ENCODE measurements at places on chromosomes 2 and 18.

GRCh38 chr2:170467568-170468422, 247.3 kb upstream of the SP5 start:
- DNase-seq = no peak

DNA sequence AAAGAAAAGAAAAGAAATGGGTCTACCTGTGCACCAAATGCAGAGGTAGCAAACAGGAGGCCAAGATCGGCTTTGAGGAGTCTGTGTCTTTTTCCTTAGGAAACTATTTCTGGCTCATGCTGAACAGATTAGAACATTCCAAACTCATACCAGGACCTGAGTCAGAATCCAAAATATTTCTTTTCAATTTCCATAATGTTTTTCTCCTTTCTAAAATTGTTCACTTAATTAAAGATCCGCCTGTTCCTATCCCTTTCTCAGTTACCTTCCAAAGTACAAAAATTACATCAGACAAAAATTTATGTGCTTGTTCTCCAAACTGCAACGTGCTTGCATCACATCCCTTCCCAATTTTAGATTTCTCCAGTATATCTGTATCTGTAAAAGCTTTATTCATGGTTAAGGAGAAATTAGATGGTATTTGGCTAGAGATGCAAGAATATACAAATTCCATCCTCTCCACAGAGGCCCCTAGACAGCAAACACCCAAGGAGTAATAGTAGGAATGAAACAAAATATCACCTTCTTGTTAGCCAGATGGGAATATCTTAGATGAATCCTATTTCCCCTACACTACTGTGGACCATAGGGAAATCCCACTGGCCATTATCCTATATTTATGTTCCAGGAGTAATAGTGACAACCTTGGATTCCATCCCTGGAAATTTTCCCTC, 130.6 kb downstream of the LNPK start:
- no peak for DNase-seq

DNA sequence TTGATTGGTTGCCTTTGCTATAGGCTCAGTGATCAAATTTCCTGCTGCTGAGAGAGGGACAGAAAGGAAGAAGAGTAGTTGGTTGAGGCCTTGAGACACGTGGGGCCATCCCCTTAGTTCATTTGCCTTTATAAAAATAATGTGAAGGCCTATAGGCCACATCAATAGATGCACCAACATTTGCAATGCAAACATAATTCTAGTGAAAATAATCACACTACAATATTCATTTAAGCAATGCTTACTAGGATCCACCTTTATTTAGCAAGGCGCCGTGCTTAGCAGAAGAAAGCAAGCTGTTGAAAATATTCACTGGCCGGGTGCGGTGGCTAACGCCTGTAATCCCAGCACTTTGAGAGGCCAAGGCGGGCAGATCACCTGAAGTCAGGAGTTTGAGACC, 105.3 kb upstream of the CXCR4 start:
- DNase-seq = no peak

- DNase-seq = no peak
Observed at GRCh38 chr2:154048905-154049304, 177.2 kb downstream of the GALNT13 start.

- DNase-seq = no peak
Observed at GRCh38 chr18:22999212-22999611, 66.1 kb downstream of the RBBP8 start.

DNA sequence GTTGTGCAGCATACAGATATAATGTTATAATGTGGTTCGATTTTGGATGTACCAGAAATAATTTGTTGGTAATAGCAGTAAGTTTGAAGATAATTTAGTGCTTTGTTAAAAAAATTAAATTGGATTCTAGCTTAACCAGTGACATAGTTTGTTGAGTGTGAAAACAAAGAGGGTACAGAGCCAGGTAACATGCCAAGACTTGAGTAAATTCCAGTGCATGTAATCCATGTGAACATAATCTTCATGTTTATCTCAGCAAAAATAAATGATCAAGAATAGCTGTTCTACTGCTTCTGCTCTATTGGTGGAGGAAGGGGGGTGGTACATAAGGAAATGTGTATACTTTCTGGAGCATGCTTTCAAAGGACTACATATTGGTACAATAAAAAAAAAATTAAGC, 165.8 kb downstream of the DNAH7 start:
- no peak for DNase-seq

DNA sequence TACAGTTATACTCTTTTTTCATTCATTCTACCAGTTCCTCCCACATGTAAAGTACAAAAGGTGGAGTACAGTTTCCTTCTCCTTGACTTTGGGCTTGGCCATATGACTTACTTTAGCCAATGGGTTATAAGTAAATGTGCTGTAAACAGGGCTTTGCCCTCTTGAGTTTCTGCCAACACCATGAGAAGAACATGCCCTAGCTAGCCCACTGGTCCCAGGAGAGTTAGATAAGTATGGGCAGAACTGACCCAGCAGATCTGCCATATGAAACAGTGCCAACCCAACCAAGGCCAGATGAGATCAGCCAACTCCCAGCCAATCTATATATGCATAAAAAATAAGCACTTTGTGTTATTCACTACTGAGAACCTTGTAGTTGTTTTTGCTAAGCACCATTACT, 25.5 kb downstream of the ZC3H8 start:
- DNase-seq = no peak

DNA sequence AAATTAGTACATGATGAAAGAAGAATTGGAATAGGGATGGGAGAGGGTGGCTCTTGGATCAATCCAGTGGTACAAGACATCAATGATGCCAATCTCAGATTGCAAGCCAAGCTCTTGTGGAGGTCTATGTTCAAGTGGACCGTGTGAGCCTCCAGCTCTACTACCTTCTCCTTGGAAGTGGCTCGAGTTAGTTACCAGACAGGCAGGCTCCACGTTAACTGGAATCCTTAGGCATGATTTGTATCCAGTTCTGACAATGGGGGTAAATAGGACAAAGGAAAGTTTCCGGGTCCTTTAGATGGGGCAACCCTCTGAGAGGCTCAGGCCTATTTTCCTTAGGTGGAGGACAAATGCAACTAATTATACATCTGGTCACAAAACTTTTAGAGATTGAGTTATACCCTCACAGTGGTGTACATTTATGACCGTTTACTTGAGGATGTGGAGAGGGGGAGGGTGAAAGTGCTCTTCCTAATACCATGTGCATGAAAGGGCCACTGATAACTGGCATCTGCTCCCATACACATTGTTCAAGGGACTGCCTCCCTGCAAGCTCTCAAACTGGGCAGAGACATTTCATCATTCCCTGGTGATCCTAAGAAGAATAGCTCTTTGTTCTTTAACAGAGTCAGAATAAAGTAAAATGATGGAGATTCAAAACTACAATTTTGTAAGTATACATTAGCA, 180.2 kb downstream of the SOCS6 start:
- no peak for DNase-seq

DNA sequence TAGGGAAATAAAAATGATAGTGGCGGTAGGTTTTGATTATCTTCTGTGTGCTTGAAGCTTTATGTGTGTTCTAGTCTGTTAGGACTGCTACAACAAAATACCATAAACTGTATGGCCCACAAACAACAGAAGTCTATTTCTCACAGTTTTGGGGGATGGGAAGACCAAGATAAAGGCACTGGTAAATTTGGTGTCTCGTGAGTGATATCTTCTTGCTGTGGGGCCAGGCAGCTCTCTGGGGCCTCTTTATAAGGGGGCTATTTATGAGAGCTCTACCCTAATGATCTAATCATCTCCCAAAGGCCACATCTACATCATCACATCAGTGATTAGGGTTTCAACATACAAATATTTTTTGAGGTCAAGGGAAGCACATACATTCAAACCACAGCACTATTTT, 86.8 kb upstream of the SPHKAP start:
- DNase-seq = no peak

GRCh38 chr2:98899041-98899702, 36.9 kb downstream of the CRACDL start:
- no peak for DNase-seq

GRCh38 chr2:158115202-158115767, 13.6 kb downstream of the UPP2 start:
- DNase-seq = no peak

GRCh38 chr2:179263015-179263414, 1.6 kb downstream of the SESTD1 start:
- DNase-seq = no peak

DNA sequence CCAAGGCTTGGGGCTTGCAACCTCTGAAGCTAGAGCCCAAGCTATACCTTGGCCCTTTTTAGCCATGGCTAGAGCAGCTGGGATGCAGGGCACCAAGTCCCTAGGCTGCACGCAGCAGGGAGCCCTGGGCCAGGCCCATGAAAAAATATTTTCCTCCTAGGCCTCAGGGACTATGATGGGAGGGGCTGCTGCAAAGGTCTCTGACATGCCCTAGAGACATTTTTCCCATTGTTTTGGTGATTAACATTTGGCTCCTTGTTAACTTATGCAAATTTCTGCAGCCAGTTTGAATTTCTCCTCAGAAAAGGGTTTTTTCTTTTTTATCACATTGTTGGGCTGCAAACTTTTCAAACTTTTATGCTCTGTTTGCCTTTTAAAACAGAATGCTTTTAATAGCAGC, 56.9 kb upstream of the LHCGR start:
- DNase-seq = no peak

GRCh38 chr2:32212295-32212694, 46.6 kb downstream of the SLC30A6 start:
- no peak for DNase-seq

GRCh38 chr2:146873646-146874259, 971.1 kb upstream of the ACVR2A start:
- DNase-seq = no peak

- no peak for DNase-seq
Observed at GRCh38 chr2:40734797-40735196, 282.9 kb upstream of the SLC8A1 start.

DNA sequence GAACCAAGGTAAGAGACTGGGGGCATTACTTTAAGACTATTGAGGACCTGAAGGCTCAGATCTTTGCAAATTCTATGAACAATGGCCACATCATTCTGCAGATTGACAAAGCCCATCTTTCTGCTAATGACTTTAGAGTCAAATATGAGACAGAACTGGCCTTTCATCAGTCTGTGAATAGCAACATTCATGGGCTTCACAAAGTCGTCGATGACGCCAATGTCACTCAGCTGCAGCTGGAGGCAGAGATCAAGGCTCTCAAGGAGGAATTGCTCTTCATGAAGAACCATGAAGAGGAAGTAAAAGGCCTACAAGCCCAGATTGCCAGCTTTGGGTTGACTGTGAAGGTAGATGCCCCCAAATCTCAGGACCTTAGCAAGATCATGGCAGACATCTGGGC, 43.8 kb upstream of the SLC4A10 start:
- no peak for DNase-seq

- no peak for DNase-seq
Observed at GRCh38 chr2:65834062-65834461, 401.7 kb upstream of the SPRED2 start.

DNA sequence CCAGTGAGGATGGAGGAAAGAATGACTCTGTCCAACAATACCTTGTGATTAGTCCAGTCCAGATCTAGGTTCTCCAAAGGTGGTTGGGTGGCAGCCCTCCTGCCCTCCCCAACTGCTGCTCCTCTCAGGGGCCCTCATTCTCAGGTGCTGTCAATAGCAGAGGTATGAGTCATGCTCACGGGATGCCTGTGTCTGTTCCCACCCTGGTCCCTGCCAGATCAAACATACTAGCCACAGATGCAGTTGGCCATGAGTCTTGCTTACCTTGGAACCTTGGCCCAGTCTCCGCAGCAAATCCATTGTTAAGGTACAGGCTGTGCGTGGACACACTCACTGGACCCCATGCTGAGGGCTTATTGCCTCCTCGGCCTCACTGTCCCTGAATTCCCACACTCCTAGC, 24.9 kb upstream of the RPIA start:
- no peak for DNase-seq

DNA sequence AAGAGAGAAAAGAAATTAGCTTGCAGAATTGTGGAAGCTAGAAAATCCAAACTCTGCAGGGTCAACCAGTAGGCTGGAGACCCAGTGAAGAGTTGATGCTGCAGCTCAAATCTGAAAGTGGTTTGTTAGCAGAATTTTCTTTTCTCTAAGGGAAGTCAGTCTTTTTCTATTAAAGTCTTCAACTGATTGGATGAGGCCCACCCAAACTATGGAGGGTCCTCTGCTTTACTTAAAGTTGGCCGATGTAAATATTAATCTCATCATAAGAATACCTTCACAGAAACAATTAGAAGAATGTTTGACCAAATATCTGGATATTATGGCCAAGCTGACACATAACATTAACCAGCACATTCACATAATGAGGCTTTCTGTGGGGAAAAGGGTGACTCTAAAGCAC, 73.7 kb downstream of the FTCDNL1 start:
- no peak for DNase-seq

DNA sequence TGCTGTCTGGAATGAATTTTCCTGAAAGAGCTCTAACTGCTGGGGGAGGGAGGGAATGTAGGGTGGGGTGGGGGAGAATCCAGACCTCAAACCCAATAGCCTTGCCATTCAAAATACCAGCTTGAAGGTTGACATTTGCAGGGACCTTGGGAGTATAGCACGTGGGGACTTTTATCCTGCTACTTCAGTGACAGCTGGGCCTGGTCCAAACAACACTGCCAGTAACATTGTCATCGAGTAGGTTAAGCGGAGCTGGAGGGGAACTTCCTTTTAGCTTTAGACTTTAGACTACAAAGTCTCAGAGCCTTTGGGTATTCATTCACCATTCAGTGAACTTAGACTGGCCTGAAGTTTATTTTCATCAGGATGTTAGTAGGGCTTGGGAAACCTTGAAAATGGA, 248.7 kb downstream of the MEIS1 start:
- no peak for DNase-seq

Data from GF-D8 (cell line).